ENCODE measurements at places on chromosomes 6 and 20. TPM values are rescaled to one million over a fixed set of nuclear protein-coding genes. Genes with fewer than 3 reads are reported as not detected.

GRCh38 chr6:125337706-125338105 lies 35.9 kb upstream of the HDDC2 start:
- no peak for DNase-seq

GRCh38 chr6:21587961-21588480 lies 5.5 kb upstream of the SOX4 start:
- DNase-seq, result peak; percentile 63

Gene CST2
- 1.6 TPM for polyA plus RNA-seq

Gene HTR1E
- polyA plus RNA-seq, result not detected

- no peak for DNase-seq
Observed at GRCh38 chr6:107989166-107990094, 31.4 kb upstream of the SEC63 start.

DNA sequence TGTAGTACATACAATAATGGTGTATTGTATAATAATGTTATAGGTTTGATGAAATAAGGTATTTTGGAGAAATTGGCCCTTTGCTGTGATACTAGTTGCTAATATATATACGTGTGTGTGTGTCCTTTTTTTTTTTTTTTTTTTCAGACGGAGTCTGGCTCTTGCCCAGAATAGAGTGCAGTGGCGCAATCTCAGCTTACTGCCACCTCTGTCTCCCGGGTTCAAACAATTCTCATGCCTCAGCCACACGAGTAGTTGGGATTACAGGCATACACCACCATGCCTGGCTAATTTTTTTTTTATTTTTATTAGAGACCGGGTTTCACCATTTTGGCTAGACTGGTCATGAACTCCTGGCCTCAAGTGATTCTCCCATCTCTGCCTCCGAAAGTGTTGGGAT lies 23.3 kb downstream of the SENP6 start:
- DNase-seq, result no peak

DNA sequence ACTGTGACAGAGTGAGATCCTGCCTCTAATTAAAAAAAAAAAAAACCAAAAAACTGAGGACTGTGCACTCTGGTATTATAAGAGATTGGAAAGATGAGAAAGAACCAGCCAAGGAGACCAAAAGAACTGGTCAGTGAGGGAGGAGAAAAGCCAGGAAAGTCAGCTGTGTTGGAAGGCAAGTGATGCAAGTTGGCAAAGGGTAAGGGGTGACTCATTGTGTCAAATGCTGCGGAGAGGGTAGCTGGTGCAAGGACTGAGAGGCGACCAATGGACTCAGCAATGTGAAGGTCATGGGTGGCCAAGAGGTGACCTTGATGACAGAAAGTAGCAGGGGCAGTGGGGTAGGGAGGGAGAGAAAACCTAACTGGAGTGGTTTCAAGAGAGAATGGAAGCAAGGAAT lies 27.4 kb upstream of the LRRN4 start:
- DNase-seq, result peak; percentile 85

DNA sequence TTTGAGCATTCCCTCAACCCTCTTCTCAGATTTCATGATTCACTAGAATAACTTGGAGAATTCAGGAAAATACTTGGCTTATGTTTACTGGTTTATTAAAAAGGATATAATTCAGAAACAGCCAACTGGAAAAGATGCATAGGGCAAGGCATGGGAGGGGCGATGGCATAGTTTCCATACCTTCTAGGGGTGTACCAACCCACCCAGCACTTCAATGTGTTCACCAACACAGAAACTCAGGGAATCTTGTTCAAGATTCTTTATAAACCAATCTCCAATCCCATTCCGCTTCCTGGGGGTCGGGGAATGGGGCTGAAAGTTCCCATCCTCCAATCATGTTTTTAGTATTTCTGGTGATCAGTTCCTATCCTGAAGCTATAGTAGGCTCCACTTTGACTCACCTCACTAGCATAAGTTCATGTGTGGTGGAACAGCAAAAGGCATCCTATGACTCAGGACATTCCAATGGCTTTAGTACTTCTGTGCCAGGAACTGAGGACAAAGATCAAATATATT lies 164.4 kb downstream of the SIM1 start:
- DNase-seq, result peak; percentile 96

Gene MUC22
- polyA plus RNA-seq, result not detected

DNA sequence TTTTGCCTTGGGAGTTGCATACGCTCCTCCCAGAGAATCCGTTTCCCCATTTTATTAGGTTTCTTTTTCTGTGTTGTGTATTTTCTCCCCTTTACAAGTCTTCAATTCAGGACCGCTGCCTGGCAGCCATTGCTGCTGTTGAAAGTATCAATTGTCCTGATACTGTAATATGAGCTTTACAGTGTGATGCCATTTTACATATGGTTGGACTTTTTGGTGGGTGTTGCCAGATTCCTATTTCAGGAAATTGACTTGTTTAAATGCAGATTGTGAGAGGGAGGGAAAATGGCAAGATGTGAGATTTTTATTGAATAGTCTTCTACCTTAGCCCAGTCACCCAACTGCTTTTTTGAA lies 1.2 kb downstream of the PANK2 start:
- peak; percentile 67 for DNase-seq

DNA sequence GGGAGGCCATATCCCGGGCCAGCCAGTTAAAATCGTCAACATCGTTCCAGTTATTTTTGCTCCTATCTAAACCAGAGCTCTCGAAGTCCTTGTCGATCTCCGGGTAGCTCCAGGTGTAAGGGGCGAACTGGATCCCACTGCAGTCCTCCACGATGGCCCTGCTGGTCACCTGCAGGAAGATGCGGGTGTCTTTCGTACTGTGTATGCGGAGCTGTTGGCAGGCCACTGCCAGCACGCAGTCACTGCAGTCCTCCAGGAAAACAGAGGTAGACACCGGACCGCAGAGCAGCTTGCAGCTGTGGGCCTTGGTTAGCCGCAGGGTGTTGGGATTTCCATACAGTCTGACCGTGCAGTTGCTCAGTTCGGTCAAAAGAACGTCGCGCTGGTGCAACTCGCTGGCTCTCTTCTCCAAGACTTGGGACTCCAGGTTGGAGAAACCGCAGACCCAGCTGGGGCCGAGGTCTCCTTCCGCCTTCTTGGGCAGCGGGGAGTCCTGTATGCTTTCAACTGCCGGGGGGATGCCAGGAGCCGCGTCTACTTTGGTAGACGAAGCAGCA lies 742 bp downstream of the TBCC start:
- DNase-seq, result peak; percentile 61

GRCh38 chr20:1094751-1095150 lies 23.7 kb upstream of the PSMF1 start:
- DNase-seq, result peak; percentile 72

- DNase-seq, result no peak
Observed at GRCh38 chr6:166325383-166326042, 16.8 kb downstream of the SFT2D1 start.

DNA sequence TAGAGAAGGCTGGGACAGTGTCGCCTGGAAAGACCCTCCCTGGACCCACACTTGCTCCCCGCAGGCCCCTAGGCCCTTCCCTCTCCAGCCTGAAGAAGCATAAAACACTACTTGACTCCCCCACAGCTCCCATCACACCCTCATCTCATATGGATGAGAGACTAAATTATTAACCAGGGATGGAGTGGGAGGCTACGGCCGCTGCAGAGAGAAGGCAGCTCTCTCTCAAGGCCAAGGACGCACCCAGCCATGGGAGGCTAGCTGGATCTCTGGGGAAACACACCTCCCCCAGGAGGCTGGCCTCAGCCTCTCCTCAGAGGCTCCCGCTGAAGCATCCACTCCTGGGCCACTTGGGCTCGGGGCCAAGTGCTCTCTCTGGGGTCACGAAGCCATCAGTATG lies 102.5 kb downstream of the GRM4 start:
- no peak for DNase-seq

Gene MUC21
- not detected for polyA plus RNA-seq

DNA sequence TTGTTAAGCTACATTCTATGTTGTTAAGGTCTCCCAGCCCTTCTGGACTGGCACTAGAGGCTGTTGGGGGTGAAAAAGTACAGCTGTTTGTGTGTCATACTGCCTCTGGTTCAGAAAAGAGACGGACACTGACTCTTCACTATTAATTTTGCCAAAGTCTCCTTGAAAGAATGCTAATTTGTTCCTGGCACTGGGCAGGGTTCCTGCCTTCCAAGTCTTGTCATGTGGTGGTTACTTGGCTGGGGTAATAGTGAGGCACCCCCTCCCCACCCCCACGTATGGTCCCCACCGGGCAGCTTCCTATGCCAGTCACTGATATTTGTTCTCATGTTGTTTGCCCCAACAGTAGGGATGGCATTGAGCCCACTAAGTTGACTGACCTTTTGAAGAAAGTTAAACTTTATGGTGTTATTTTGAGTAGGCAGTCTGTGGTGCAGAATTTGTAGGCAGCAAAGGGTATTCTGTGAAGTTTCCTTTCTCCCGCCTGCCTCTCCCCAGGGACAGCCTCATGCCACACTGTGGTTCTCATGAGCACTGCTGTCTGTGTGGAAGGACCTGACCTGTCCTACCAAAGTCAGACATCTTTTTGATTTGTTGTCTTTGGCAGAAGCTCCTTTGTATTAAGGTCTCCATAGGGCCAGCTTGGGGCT lies 8.7 kb downstream of the CDS2 start:
- no peak for DNase-seq

GRCh38 chr6:161009991-161010390 lies 18.4 kb downstream of the MAP3K4 start:
- no peak for DNase-seq

Gene SCUBE3
- polyA plus RNA-seq, result 24.0 TPM

Gene KCNG1
- polyA plus RNA-seq, result 10.4 TPM

Gene TLDC2
- 0.20 TPM for polyA plus RNA-seq

- no peak for DNase-seq
Observed at GRCh38 chr20:24109008-24109407, 120.4 kb upstream of the GGTLC1 start.

GRCh38 chr6:37938909-37939308 lies 119.4 kb downstream of the ZFAND3 start:
- DNase-seq, result peak; percentile 29

DNA sequence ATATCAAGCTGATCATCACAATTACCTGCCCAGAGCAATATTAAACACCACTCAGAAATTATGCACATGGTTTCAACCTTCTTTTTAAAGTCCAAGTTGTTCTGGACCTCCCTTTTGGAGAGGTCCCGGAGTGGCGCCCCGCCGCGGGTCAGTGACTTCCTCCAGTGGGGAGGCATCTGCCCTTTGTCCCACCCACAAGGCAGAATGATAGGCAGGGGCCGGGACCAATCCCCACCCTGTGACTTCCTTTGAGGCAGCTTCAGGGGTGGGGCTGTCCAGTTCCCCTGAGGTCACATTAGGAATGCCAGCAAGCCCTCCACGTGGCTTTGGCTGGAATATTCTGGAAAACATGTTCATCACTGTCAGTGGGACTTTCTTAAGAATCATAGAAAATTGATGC lies 207.0 kb downstream of the ANKRD60 start:
- DNase-seq, result peak; percentile 42

DNA sequence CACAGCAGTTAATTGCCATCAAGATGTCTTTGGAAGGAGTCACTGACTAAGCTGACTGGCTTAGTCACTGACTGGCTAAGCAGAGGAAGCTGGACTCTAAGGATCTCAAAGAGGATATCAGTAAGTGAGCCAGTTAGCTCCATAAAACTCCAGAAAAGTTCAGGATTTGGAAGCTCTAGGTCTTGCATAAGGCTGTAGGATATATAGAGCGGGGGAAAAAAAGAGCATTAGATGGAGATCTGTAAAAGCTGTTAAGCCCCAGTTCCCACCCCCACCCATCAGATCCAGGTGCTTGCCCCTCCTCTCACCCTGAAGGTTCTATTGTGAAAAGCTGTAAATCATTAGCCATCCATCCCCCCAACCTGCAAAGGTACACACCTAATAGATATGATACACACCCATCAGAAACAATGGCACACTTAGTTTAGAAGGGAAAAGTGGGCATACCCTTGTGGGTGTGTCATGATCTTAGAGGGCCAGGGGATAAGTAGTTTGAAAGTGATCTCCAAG lies 32.2 kb downstream of the CARMIL1 start:
- peak; percentile 90 for DNase-seq

Gene NECAB3
- 13.4 TPM for polyA plus RNA-seq

- DNase-seq, result no peak
Observed at GRCh38 chr6:10404799-10405512, 9.9 kb downstream of the TFAP2A start.

DNA sequence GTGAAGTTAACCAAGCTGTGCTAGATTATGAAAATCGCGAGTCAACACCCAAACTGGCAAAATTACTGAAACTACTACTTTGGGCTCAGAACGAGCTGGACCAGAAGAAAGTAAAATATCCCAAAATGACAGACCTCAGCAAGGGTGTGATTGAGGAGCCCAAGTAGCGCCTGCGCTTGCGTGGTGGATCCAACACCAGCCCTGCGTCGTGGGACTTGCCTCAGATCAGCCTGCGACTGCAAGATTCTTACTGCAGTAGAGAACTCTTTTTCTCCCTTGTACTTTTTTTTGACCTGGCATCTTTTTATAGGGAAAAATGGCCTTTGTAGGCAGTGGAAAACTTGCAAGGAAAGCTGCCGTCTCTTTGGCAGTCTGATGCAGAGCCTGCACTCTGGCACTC lies 6.8 kb downstream of the GID8 start:
- DNase-seq, result no peak

Gene RNF182
- polyA plus RNA-seq, result 1.8 TPM

DNA sequence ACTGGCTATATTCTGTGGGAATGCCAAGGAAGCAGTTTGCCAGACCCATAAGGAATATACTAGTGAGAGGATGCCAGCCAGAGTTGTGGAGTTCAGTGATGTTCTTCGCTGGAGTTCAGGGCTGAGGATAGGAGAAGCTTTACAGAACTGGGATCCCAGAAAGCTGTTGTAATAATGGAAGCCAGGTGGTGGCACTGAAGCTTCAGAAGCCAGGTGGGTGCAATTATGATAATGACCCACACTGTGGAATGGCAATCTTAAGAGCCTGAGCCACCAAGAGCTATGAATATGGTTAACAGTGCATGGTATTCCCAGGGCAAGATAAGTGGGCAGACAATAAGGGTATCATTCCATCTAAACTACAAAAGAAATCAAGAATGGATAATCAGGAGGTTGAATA lies 25.1 kb upstream of the ENPP1 start:
- DNase-seq, result no peak

Gene FGD2
- not detected for polyA plus RNA-seq

Gene ROS1
- polyA plus RNA-seq, result 0.16 TPM

DNA sequence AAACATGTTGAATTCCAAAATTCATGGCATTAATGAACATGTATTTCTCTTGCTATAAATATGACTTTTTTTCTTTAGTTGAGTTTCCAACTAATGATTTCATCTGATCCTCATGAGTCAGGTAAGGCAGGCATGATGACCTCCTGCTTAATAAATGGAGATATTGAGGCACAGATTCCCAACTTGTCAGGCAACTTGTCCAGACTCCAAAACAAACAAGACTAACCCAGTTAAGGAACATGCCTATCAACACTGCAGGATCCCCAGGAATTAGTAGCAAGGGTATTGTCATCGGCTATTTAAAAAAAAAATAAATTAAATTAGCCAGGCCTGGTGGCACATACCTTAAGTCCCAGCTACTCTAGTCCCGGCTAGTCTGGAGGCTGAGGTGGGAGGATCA lies 121.3 kb upstream of the SALL4 start:
- no peak for DNase-seq
